ENCODE measurements at places on chromosomes 7 and 10.

DNA sequence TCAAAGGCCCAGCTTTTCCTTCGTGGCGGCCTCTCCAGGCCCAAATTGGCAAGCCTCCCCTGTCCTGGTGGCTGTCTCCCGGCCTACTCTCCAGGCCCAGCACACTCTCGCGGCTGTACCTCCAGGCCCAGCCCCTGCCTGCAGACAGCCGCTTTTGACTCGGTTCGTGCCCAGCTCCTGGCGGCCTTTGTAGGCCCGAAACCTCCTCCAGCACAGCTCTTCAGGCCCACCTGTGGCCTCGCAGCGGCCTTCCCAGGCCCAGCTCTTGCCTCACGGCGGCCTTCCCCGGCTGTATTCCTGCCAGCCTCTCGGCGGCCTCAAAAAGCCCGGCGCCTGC is 18.2 kb upstream of the TMEM248 start:
- DNase-seq, result no peak

DNA sequence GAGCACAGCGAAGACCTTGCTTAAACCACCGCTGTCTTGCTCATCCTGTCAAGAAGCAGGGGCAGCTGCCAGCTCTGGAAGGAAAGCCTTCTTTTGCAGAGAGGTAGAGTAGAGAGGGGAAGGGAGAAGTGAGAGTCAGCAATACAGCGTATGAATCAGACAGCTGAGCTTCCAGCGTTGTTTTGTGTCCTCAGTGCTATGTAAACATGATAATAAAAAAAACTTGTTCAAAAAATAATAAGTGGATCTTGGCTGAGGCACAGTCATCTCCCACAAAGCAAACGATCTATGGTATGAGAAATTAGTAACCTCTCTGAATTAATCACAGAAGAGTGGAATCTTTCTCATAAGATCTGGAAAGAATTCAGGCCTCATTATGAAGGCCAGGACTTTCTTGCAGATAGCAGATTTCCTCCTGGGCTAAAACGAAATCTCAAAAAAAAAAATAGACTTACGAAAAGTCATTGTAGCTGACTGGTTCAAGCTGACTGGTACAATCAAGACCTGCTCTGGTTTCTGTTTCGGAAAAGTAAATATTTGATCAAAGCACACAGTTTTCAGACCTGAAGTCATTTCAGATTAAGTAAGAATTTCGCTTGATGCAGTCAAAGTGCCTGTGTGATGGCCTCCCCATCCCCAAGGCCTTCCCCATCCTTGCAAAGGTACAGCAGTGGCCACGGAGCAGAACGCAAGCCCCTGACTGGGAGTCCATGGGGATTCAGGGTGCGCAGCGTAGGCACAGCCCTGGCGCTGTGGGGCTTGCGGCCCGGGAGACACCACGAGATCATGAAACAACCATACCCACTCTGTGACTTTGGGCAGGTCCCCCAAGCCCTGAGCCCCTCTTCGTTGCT is 29.4 kb downstream of the CHST15 start:
- DNase-seq, result no peak

DNA sequence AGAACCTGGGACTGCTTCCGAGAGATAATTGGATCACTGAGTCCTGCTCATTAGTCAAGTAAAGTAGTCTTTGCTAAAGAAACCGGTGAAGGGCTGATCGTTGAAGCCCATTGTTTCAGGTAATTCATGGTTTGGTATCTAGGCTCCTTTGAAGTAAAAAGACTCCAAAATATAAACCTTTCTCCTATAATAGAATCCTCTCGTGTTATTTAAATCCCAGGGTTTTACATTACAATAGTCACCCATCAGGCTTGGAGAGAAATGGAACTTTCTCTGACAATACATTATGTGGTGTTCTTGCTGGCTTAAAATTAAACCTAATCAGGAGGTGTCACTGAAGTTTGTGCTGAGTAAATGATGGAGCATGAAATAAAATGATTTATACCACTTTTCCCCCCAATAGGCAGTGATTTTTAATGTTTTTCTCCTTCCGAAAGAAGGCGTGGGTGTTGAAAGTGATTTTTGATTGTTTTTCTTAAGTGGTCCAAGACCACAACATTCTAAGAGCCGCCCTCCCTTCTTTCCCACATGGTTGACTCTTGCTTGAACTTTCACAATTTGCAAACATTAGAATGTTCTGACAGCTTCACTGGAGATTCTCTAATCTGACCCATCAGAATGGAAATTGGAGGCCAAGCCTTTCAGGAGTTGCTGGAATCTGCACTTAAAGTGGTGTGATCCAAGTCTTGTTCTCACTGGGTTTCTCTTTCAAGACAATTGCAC is 44.2 kb downstream of the LRMDA start:
- DNase-seq, result no peak

DNA sequence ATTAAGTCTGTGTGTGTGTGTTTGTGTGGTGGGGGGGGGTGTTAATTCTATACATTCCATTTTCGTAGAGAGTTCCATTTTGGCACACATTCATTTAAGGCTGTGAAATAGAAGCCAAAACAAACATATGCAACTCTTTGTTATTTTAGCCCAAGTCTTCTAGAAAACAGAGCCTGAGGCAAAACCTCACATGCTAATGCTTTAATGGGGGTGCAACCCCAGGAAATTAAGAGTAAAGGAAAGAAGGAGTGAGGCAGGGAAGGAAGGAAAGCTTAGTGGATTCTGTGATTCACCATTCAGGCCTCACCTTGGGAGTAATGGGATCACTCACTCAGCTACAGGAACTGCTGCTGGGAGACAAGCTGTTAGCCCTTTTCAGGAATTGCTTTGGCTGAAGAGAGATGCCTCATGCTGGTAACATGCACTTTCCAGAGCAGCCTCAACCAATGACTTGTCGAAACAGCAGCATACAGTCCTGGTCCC is 73.0 kb upstream of the CTTNBP2 start:
- DNase-seq, result no peak

GRCh38 chr10:116879817-116880216 is 30.5 kb downstream of the ENO4 start:
- DNase-seq, result no peak

- no peak for DNase-seq
These were observed 25.8 kb upstream of the ADRB1 start for GRCh38 chr10:114017873-114018272.

- no peak for DNase-seq
These were observed 97.2 kb downstream of the SLC25A13 start for GRCh38 chr7:96224685-96225084.

GRCh38 chr7:47478017-47478344 is 103.9 kb downstream of the TNS3 start:
- DNase-seq, result no peak

DNA sequence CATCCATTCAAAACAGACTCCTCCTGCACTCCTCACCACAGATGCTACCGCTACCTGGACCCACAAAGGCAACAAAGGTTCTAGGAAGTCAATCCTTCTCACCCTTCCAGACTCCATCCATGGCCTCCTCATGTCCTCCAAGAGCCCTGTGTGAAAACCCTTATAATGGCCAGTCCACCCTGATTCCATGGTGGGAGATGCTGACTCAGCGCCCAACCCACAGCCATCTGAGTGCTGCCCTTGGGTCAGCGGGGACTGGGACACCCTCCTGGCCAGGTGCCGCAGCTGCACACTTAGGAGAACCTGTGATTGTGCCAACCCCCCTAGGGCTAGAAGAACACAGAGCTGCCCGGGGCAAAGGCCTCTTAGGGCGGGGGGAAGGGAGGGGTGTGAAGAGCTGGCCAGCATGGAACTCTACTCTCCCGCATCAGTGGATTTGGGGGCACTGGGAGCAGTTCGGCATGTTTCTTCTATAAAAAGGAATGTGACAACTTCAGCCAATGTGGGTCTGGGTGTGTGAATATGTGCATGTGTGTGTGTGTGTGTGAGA is 25.4 kb downstream of the TMEM273 start:
- no peak for DNase-seq

- no peak for DNase-seq
These were observed 96.5 kb downstream of the BTRC start for GRCh38 chr10:101450277-101451080.

- DNase-seq, result no peak
These were observed 431 bp downstream of the ZYX start for GRCh38 chr7:143381427-143382125.

DNA sequence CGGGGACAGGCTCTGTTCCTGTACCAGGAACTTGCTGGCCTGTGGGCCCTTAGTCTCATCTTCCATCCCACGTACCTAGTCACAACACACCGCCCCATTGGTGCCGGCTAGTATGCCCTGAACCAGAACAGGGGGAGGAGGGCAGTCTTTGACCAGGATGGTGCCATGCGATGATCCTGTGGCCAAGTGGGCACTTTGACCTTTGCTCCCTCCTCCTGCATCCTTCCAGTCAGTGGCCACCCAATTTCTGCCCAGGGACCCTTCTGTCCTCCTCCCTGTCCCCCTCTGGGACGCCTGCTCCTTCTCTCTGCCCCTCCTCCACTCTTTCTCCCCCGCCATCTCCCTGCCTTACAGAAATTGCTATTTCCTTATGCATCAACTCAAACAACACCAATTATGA is 126.3 kb upstream of the CHST15 start:
- no peak for DNase-seq

DNA sequence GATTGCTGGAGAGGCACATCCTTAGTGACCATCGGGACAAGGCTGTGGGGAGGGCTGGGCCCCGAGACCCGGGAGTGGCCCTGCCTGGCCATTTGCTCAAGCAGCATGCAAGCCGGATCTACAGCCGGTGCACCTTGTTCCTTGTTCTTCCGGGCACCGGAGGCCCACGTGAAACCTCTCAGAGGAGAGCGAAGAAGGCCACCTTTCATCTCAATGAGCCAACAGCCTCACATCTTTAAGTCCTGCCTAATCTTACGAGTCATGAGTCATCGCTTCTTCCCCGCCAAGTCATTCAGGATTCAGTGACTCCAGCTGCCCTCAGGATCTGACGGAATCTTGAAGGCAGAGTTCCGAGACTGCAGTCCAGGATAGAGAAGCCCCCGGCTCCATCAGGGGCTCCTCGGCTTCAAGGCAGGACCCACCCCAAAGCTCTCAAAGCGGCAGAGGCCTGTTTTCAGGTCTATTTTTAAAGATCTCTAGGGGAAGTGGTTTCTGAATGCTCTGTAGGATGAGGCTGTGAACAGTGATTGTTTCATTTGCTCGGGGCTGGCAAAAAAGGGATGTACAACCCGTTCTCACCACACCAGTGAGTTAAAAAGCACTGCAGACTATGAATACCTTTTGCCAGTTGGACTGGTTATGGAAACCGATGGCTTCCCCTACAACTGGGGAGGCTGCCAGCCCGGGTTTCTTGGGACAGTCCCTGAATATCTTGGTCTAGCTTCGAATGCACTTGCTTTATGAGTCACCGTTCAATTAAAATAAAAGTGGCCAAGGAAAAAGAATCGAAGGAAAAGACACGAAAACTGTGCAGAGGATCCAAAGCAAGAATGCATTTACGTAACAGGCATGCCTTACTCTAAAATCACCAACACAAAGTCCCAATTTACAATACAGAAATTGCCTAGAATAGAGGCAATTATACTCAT is 57.2 kb upstream of the ECHDC3 start:
- DNase-seq, result peak; percentile 46

- no peak for DNase-seq
These were observed 33.2 kb downstream of the WBP1L start for GRCh38 chr10:102776779-102777456.

DNA sequence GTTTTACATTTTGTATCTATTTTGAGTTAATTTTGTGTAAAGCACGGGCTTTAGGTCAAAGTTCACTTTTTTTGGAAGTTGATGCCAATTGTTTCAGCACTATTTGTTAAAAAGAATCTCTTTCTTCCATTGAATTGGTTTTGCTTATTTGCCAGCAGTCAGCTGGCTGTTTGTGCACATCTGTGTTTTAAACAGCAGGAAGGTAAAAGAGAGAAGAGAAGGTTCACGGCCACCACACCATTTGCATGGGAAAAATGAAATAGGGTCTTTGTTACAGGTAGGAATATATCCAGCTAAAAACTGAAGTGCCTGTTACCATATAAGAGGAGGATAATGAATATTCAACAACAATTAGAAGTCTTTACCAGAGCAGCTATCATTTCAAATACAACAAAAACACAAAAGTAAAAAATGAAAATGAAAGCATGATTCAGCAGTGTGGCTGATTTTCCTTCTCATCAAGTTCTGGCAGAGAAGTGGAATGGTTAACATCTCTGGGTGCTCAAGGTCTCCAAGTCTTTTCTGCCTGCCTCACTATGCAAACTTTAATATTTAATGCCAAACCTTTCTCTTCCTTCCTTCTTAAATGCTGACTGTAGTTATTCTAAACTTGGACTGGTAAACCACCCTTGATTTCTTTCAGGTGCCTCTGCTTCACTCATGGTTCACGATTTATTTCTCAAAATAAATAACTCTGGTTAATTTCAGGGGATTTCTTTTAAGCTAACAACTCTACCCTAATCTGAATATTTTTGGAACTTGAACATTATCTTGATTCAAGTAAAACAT is 841.5 kb downstream of the GRM8 start:
- no peak for DNase-seq

DNA sequence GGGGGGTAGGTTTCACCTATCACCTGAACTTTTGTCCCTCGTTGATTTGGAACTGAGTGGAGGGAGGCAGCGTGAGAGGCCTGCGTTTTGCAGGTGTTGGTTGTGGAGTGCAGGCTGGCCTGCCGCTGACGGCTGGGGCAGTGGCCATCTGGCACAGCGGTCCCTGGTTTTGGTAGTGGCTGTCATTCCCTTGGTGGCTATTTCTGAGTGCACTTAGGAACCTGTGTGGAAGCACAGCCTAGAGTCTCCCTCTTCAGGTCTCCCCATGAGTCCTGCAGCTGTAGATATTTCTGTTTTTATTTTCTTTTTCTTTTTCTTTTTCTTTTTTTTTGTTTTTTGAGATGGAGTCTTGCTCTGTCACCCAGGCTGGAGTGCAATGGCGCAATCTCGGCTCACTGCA is 129.2 kb downstream of the CUL2 start:
- no peak for DNase-seq

GRCh38 chr7:84230491-84230890 is 35.9 kb upstream of the SEMA3A start:
- no peak for DNase-seq

GRCh38 chr7:47947355-47947749 is 914 bp downstream of the PKD1L1 start:
- DNase-seq, result no peak

DNA sequence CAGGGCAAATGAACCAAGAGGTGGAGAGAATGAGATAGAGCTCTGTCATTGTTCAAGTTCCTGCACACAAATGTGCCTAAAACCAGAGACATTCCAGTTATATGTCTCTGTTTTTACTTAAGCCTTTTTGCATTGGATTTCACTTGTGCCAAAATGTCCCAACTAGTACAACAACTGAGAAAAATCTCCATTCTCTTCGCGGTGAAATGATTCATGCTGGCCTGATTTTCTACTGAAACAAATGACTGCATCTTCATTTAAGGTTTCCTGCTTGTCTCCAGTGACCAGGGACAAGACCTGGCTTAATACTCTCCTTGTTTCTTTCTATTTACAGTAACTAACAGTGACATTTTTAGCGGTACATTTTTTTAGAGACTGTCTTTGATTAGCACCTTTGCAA is 714.9 kb downstream of the KCNMA1 start:
- DNase-seq, result no peak

DNA sequence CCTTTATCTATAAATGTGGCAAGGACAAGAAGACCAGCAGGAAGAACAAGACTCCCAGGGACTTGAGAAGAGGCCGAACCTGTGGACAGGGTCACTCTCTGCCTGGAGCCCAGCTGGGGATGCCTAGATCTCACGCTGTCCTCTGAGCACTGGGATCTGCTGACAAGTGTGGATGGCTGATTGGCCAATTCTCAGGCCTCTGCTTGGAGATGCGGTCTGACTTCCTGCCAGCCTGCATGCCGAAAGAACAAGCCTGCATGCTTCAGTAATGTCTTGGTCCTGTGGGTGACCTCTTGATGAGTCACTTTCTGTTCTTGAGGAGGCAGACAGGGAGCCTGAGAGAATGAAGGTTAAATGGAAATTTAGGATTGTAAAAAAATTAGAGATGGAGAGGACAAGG is 84.7 kb downstream of the TMEM178B start:
- DNase-seq, result no peak

- no peak for DNase-seq
These were observed 767.2 kb downstream of the NXPH1 start for GRCh38 chr7:9200626-9201025.
